ENCODE measurements at places on chromosomes 5 and 9.

- no peak for DNase-seq
Observed at GRCh38 chr5:40575921-40576320, 103.8 kb upstream of the PTGER4 start.

DNA sequence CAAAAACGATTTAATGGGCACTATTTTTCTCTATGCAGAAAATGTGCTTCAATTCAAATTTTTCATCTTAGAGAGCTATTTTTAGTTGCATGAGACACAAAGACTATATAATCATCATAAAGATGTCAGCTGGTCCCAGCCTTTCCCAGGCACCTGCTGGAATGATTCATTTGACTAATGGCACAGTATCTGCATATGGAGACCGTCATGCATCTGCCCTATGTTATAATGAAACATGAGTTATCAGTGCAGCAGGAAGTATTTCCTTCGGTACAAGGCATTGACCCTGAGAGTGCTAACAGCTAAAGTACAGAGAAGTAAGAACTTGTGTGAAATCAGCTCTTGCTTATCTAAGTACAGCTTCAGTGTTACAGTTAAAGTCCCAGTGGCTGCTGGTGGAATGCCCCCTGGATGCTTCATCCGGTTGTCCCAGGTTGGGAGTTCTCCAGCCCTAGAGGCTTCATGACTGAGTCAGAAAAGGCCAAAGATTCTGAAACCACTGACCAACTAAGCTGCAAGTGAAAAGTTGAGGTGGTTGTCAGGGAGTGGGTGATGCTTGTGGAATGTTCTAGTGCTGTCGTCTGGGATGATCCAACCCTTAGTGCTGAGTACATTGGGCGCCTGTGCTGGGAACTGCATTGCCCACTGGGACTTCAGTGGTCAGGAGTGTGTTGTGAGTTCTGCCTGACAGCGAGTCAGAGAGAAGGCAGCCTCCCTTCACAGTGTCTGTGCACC, 57.2 kb downstream of the MTRR start:
- DNase-seq: no peak

- no peak for DNase-seq
Observed at GRCh38 chr9:114539701-114540380, 34.6 kb upstream of the WHRN start.

- no peak for DNase-seq
Observed at GRCh38 chr9:23747088-23748075, 78.7 kb downstream of the ELAVL2 start.

GRCh38 chr5:12861886-12862654, 957.8 kb upstream of the CTNND2 start:
- no peak for DNase-seq
